ENCODE measurements at places on chromosomes 13 and 19.

GRCh38 chr19:10335352-10335985 is 2.1 kb upstream of the RAVER1 start:
- peaks cover 12% of the 10 kb centered on the region for H3K4me1 ChIP-seq
- peak overlapping the region; percentile 96 for H3K4me3 ChIP-seq
- H3K36me3 ChIP-seq, result no peaks in the 10 kb centered on the region
- peaks cover 7% of the 10 kb centered on the region for H3K27me3 ChIP-seq

DNA sequence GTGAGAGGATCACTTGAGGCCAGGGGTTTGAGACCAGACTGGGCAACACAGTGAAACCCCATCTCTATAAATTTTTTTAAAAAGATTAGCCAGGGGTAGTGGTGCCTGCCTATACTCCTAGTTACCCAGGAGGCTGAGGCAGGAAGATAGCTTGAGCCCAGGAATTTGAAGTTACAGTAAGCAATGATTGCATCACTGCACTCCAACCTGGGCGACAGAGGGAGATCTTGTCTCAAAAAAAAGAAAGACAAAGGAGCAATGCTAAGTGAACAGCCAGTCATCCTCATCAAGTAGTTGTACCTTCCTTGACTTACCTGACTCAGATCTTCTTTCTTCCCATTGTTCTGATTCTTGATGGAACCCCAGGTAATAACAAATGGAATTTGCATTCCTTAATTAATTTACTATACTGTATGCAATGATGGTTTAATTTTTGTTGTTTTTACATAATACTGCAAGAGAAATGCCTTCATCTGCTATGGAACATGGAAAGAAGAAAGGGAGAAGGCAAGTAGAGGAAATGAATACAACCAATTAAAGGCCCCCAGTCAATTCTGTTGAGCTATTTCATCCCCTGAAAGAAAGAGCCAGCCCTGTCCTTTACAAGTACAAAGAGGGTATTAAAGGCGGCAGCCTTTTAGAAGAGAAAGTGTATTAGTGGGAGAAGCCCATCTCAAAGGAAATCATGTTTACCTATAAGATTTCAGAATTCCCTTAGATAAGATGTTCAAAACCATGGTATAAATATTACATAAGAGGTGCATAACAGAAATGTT is 316.7 kb downstream of the DIAPH3 start:
- H3K36me3 ChIP-seq, result peaks cover 2% of the 10 kb centered on the region
- H3K4me1 ChIP-seq, result peaks cover 7% of the 10 kb centered on the region
- H3K4me3 ChIP-seq, result no peak overlapping the region
- H3K27me3 ChIP-seq, result no peaks in the 10 kb centered on the region

GRCh38 chr19:33522371-33522662 is 726 bp upstream of the PEPD start:
- H3K36me3 ChIP-seq, result no peaks in the 10 kb centered on the region
- no peak for DNase-seq
- peak overlapping the region; percentile 88 for H3K4me3 ChIP-seq
- H3K4me1 ChIP-seq, result peaks cover 10% of the 10 kb centered on the region
- H3K27me3 ChIP-seq, result peaks cover 16% of the 10 kb centered on the region
- H3K27ac ChIP-seq, result peak overlapping the region; percentile 76

- H3K36me3 ChIP-seq, result peaks cover 12% of the 10 kb centered on the region
- no peaks in the 10 kb centered on the region for H3K27me3 ChIP-seq
- H3K4me1 ChIP-seq, result peaks cover 8% of the 10 kb centered on the region
- no peak overlapping the region for H3K27ac ChIP-seq
- H3K4me3 ChIP-seq, result no peak overlapping the region
These were observed 2.3 kb downstream of the ZSCAN5A start for GRCh38 chr19:56312342-56312741.

DNA sequence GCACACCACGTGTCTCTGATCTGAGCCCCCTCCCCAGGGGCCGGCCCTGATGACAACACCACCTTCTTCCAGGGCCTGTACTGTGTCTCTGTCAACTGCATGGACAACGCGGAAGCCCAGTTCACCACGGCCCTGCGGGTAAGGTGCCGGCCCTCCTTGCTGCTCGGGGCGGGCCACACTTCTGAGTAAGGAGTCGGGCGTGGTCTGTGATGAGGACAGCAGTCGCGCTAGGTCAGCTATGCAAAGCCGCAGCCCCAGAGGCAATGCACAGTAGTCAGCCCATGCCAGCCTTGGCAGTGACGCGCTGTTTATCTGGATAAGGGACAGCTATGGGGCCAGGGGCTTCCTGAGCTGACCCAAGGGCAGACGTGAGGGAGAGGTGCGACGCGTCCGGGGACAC is 24.6 kb downstream of the MAU2 start:
- no peak overlapping the region for H3K27ac ChIP-seq
- no peaks in the 10 kb centered on the region for H3K4me1 ChIP-seq
- no peak overlapping the region for H3K4me3 ChIP-seq
- no peaks in the 10 kb centered on the region for H3K27me3 ChIP-seq

All from progenitor cell of endocrine pancreas (in vitro differentiated cells).